ENCODE measurements at places on chromosomes 12 and 14.

GRCh38 chr14:36625436-36625835 lies 36.2 kb upstream of the PAX9 start:
- no peak for DNase-seq

GRCh38 chr12:114291389-114292060 lies 114.4 kb downstream of the TBX5 start:
- no peak for DNase-seq

- DNase-seq, result no peak
Measured at GRCh38 chr14:57560681-57561080, 67.0 kb upstream of the CCDC198 start.

DNA sequence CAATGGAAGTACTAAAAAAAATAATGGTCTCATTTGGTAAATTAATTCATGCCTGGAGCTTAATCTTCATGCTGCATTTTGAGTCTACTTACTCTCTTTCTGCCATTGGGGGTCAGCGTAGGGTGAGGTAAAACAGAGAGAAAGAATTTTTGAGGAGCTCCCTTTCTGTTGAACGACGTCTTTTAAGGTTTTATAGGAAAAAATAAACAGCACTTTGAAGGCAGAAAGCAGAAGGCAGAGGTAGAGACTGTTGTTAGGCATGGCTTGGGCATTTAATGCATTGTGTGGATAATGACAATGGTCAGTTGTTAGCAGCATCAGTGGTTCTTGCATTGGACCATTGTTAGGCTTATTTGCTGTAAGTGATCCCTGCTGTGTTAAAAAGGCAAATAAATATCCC lies 557.2 kb upstream of the STXBP6 start:
- DNase-seq, result no peak

DNA sequence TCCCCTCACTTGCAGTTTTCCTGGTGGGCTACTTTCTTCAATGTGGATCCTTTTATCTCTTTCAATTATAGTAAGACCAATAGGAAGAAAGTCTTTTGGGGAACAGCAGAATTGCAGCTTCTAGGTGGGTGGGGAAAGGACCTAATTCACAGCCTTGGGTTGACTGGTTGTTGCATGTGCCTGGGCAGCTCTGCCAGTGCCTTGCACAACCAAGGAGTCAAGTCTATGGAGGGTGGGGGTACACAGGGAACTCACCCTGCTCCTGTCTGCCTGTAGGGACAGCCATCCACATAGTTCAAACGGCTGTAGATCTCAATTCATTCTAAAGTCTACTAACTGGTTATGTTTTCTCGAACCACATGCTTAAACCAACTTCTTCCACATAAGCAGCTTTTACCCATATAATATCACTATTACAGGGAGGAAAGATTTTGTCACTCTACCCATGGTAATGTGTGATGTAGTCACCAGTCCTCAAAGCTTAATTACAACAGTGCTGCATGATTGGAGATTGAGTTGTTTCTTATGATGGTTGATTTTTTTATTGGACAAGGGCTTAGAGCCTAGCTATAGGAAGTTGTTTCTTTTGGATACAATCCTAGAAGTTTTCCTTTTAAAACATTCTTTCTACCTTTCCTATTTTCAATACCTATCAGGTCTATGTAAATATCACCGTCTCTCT lies 117.7 kb upstream of the FRMD6 start:
- DNase-seq, result no peak

GRCh38 chr14:96279564-96279963 lies 23.6 kb downstream of the BDKRB1 start:
- no peak for DNase-seq

DNA sequence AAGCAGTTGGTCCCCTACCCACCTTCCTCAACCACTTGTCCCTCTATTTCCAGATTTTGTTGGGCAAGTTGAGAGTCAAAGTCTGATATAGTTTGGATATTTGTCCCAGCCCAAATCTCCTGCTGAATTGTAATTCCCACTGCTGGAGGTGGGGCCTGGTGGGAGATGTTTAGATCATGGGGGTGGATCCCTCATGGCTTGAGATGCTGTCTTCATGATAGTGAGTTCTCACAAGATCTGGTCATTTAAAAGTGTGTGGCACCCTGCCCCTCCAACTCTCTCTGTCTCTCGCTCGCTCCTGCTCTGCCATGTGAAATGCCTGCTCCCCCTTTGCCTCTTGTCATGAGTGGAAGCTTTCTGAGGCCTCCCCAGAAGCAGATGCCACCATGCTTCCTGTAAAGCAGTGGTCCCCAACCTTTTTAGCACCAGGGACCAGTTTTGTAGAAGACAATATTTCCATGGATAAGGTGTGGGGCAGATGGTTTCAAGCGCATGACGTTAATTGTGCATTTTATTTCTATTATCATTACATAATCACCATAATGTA lies 37.3 kb upstream of the BCL11B start:
- peak; percentile 20 for DNase-seq

DNA sequence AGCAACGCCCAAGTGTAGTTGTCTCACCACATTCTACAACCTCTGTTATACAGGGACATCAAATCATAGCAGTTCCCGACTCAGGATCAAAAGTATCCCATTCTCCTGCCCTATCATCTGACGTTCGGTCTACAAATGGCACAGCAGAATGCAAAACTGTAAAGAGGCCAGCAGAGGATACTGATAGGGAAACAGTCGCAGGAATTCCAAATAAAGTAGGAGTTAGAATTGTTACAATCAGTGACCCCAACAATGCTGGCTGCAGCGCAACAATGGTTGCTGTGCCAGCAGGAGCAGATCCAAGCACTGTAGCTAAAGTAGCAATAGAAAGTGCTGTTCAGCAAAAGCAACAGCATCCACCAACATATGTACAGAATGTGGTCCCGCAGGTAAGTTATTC lies 123.0 kb downstream of the ARID2 start:
- no peak for DNase-seq

DNA sequence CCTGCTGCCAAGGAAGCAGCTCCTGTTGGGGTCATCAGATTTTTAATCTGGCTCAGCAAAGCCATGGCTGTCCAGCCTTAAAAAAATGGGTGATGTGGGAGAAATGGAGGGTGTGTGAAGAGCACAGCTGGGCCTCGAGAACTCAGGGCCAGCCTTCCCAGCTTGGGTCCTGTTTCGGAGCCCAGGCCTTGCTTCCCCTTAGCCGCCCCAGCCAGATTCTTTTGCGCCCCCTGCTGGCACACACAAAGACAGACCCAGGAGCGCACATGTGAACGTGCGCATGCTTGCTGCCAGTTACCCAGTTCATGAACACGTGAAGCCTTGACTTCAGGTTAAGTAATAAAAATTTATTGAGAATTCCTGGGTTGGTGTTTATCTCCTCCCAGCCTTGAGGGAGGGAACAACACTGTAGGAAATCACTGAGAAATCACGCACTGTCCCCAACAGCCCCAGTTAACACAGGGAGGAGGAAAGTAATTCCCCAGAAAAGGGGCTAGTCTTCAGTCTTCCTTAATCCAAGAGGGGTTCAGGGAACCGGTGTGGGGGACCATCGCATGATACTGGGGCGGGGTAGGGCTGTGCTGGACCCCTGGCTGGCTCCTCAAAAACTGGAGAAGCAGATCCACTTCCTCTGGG lies 5.3 kb downstream of the PHB2 start:
- peak; percentile 96 for DNase-seq

- DNase-seq, result no peak
Measured at GRCh38 chr12:19749906-19750574, 310.7 kb downstream of the AEBP2 start.

GRCh38 chr12:109640961-109641360 lies 67.4 kb downstream of the MVK start:
- DNase-seq, result no peak

- DNase-seq, result no peak
Measured at GRCh38 chr12:67546746-67547145, 101.8 kb upstream of the DYRK2 start.

DNA sequence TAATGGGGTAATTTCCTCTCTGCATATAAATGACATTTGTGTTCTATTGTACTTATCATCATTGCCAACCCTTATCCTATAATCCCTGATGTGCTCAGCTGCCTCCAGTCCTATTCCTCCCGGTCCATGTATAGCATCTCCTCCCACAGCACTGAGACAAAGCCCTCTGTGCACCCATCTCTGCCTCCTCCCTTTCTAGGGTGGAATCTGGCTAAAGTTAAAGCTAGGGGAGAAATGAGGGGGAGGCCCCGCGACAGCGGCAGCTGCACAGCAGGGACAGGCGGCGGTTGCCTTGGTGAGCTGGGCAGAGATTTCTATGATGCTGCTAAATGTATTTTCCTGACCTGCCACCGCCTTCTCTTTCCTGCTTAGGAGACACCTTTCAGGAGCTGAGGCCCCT lies 12.8 kb upstream of the ZDHHC22 start:
- DNase-seq, result no peak

GRCh38 chr12:76020281-76020680 lies 11.3 kb downstream of the PHLDA1 start:
- DNase-seq, result no peak

DNA sequence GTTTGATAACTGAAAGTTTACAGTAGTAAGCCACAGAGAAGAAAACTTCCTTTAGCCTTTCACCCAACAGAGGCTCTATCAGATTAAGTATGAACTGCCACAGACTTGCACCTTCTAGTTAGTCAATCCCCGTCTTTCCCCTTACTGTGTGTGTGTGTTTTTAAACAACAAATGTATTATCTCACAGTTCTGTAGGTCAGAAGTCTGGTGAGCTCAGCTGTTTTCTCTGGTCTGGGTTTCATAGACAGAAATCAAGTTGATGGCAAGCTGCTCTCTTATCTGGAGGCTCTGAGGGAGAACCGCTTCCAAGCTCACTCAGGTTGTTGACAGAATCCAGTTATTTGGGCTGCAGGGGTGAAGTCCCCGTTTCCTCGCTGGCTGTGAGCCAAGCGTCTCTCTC lies 320.5 kb downstream of the PRKD1 start:
- no peak for DNase-seq

DNA sequence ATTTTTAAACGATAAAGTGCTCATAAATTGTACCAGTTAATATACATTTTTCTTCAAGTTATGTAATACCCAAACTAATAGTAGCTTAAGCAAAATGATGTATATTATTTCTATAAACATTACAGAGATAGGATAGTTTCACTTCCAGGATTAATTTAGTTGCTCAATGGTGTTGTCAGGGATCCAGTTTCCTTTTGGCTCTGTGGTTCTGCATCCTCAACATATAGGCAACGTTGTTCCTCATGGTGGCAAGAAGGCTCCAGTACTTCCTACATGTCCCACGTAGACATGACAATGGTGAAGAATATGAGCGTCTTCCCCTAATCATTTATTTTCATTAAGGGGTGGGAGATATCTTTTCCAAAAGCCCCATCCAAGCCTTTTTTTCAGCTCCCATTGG lies 60.7 kb upstream of the DCD start:
- no peak for DNase-seq

DNA sequence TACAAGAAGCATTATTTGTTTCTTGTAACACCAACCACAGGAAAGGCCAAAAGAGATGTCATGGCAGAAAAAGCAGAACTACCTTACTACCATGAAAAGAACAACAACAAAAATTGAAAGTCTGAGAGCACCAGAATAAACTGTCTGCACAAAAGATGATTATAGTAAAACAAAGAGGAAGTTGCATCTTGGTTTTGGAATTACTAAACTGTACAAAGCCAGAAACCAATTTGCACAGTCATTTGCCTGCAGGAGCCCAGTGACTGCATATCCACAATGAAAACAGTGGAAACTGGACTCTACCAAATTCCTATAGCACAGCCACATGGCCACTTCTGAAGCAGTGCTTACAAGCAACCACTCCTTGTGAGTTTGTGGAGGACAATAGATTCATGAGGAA lies 276.2 kb downstream of the SSPN start:
- no peak for DNase-seq

- no peak for DNase-seq
Measured at GRCh38 chr14:22689199-22689598, 45.0 kb upstream of the OR6J1 start.

GRCh38 chr14:52723514-52724359 lies 6.2 kb upstream of the STYX start:
- no peak for DNase-seq

GRCh38 chr12:84841591-84841990 lies 71.0 kb downstream of the SLC6A15 start:
- no peak for DNase-seq

GRCh38 chr14:68849416-68849815 lies 56.5 kb upstream of the ZFP36L1 start:
- no peak for DNase-seq

DNA sequence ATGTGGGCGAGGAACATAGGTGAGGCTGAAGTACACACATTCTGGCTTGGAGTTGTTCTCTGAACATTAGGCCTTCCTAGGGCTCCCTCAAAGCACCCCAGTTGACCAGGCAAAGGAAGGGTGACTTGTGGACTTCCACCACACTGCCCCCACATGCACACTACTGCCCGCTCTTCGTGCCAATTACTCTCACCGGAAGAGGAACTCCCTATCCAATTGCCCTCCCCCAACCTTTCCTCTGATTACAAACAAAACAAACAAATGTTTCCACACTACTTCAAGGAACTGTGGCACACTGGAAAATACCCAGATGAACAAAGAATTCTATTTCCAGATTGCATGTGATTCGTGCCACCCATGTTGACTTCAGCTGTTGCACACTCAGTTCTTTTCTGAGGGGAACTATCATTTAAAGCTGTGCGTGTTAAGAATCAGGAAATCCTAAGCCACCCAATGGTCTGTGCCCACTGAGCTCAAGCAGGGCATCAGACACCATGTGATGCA lies 139.3 kb downstream of the SSPN start:
- DNase-seq, result no peak

DNA sequence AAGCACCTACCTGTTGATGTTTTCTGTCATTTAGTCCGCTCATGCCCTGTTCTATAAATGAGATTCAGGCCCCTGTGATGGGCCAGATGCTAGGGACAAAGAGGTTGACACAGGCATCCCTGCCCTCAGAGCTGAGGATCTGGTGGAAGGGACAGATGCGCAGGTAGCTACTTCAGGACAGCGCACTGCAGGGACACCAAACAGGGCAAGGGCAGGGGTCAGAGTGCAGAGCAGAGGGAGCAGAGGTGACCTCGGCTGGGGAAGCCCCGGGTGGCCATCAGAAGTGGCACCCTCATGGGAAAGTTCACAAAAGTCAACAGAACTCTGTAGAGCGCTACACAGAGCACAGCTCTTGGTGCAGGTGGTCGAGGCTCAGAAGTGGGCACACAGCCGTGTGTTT lies 5.6 kb upstream of the PNMA1 start:
- DNase-seq, result no peak

All from posterior vena cava (tissue), 2 donors.